ENCODE measurements at places on chromosomes 3 and 15.

- no peak for DNase-seq
Observed at GRCh38 chr3:167783781-167784180, 48.3 kb downstream of the SERPINI1 start.

- DNase-seq, result no peak
Observed at GRCh38 chr3:53320697-53321096, 26.6 kb downstream of the DCP1A start.

DNA sequence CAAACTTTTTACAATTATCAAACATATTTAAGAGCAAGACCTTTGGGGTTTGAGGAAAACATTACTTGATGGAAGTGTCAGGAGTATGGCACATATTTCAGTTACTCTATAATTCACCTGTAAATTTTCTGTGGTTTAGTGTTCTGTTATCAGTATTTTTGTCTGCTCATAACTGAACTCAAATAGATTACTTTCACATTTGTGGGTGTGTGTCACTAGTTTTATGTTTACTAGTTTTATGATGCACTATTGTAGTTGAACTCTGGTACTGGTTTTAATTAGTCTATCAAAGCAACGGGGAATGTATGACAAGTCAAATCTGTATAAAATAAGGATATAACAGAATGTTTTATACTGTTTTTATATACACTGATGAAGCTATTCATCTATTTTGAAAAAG, 27.2 kb downstream of the OXSM start:
- DNase-seq, result no peak

DNA sequence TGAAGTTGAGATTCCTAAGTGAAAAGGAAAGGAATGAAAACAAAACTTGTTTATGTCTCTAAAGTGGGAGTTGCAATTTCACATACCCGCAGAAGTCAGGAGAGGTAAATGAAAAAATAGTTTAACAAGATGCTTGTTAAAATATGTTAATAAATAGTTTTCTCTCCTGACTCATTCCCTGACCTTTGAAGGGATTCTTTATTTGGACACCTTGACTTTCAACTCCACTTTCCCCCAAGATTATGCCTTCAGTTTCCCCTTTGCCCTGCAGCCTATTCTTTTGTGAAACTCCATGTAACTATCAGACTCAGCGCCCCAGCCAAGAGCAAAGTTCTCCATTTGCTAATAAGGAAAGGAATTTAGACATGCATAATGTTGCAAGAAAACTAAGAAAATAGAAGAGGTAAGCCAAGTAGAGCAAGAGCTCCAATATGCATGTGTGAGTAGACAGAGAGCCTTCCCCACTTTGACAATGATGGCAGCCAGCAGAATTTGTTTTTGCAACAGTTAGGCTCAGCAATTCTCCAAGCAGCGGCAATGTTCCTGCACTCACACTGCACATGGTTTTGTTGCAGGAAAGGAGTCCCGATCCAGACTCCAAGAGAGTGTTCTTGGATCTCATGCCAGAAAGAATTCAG, 61.2 kb downstream of the CD200 start:
- no peak for DNase-seq

DNA sequence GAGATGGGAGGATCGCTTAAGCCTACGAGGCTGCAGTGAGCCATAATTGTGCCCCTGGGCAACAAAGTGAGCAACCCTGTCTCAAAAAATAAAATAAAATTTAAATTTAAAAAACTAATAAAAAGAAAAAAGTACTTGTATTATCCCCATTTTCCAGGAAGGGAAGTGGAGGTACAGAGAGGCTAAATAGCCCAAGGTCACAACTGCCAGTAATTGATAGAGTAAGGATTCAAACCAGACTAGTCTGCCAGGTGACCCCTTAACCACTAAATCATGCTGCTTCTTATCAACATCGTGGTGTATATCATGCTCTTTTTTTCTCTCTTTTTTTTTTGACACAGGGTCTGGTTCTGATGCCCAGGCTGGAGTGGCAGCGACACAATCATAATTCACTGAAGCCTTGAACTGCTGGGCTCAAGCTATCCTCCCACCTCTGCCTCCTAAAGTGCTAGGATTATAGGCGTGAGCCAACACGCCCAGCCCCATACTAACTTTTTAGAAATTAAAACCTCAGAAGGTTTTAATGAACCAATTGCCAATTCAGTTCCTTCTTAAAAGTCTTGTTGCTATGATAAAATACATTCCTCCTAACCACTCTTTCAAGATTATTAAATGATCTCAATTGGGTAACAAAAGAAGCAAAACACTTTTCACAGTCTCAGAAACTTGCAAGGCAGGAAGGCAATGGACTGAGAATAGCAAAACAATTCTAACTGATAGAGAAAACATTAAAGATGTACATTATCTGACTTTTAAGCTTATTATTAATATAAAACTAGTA, 30.5 kb downstream of the HERC1 start:
- DNase-seq, result no peak

DNA sequence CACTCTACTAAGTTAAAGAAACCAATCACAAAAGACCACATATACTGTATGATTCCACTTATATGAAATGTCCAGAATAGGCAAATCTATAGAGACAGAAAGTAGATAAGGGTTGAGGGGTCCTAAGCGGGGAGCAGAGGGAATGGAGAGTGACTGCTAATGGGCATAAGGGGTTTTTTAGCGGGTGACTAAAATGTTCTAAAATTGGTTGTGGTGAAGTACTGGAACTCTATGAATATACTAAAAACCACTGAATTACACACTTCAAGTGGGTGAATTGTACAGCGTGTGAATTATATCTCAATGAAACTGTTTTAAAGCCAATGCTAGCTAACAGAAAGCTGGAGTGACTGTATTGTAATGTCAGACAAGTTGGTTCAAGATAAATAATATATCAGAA, 33.3 kb downstream of the KPNA1 start:
- DNase-seq, result no peak

DNA sequence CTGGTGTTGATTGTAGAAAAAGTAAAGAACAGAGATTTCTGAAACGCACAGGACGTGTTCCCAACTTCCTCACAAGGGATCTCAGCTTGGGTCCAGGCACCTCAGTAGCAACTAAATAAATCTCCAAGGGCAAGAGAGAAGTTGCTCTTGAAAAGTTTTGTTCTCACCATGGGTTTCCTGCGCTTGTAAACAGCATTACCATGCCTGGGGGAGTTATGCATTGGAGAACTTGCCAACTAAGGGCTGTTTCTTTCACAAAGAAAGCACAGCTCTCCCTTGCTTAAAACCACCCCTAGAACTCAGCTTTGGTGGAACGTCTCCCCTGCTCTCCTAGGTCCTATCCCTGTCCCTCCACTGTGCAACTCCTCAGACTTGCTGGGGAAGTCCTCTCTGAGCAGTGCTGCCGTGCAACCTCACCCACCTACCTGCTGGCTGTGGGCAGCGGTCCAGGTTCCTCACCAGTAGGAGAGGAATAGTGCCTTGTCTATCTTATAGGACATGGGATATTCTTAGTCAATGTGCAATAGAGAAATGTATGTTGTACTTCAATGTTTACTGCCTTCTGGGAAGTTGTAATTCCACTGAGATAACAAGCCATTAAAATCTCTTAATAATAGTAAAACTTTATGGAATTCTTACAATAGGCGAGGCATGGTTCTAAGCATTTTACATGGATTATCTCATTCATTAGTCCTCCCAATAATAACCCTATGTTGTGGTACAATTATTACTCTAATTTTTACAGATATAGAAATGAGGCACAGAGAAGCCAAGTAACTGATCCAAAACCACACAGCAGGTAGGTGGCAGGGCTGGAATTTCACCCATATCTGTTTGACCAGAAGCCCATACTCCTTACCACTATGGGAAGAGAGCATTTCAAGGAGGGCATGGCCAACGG, 51.5 kb downstream of the UMPS start:
- DNase-seq, result no peak

DNA sequence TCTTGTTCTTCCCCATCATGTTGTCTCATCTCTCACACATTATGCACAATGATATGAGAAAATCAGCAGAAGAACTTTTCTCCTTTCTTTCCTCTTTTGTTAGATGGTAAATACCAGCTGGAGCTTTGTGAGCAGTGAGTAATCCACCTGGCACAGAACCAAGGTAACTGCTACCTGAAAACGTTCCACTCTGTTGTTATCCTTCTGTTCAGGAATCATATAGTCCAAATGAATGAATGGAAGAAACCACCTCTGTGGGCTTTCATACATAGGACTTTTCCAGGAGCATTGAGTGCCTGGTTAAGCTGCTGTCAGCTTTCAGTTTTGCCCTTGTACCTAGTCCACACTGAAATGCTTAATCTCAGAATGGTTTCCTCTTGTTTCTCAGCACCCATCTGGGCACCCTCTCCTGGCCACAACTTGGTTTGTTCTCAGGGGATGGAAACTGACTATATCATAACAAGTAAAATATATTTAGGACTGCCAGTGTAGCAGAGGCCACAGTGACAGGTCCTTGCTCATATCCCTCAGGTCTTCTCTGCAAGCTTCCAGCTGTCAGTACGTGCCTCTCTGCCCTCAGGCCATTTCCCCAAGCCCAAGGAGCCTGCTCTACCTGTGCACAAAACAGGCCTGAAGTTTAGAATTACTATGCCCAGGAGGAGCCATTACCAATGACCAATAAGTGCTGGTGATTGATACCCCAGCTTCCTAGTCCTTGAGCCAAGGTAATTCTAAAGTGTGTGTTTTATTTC, 23.5 kb upstream of the SLC4A7 start:
- DNase-seq, result no peak

GRCh38 chr3:125585595-125586223, 9.6 kb downstream of the OSBPL11 start:
- DNase-seq, result peak; percentile 61

- no peak for DNase-seq
Observed at GRCh38 chr3:27254896-27255295, 114.3 kb downstream of the NEK10 start.

DNA sequence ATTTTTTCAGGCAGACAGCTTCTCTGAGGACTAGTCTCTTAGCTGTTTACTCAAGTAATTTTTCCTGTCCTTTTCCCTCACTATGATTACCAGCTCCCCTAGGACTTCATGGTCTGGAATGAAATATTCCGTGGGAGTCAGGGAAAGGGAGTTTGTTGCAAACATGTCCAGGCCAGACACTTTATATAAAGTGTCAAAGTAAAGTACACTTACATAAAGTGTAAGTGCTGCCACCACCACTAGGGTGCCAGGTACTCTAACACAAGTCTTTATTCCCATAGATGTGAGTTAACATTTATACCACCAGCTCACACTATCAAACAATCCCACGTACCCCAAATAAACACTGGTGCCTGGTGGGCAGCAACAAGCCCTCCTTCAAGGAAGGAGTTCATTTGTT, 179.8 kb downstream of the SNRPN start:
- peak; percentile 13 for DNase-seq

DNA sequence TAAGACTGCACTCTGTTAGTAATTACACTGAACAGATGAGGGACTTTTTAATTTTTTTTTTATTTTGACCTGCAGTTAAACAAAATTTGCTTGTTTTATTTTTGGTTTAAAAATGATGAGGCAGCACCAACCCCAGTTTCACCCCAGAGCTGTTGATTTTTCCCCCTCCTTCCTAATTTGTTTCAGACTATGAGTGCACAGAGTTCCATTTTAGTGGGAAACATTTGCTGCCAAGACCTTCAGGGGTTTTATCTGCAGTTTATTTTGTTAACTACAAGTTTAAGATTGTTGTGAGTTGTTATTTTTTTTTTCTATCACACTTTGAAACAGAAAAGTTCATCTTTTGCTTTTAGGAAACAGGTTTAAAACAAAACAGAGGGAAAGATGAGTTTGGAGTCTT, 455.9 kb upstream of the NR2F2 start:
- DNase-seq, result no peak

- DNase-seq, result no peak
Observed at GRCh38 chr3:34934660-34935059, 704.7 kb upstream of the ARPP21 start.

DNA sequence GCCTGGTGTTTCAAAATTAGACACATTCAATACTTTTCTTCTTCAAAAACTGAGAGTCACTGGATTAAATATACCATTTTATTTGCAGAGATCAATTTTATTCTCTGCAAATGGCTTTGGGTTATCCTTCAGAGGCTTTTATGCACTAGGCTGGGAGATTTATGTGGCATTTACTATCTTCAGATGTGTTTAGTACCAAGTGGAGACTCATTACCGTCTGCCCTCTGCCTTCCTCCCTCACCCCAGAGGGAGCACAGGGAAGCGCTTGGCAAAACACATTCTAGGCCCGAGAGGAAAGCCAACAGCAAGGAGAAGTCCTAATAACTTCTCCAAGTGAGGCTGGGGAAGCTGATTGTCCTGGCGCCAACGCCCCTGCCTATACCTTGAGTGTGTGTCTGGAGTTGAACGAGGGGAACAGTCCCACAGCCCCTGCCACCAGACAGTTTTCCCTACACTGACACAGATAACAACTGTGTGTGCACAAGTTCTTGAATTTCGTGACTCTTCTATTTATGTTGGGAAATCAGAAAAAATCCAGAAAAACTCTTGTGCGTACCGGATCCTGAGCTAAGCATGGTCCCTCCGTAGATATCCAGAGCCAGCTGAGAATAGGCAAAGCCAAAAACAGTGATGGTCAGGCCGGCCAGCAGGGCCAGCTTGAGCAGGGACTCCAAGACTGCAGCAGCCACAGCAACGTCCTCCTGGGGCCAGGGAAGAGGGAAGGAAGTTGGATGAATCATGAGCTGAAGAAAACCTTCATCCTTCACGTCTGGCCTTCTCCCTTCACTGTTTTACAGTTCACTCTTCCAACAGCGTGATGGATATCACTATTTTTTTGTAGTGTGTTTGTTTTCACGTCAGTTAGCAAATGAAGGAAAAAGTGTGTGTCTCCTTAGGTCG, 26.6 kb downstream of the RFT1 start:
- DNase-seq, result no peak

GRCh38 chr3:151009981-151010380, 37.5 kb upstream of the CLRN1 start:
- no peak for DNase-seq

DNA sequence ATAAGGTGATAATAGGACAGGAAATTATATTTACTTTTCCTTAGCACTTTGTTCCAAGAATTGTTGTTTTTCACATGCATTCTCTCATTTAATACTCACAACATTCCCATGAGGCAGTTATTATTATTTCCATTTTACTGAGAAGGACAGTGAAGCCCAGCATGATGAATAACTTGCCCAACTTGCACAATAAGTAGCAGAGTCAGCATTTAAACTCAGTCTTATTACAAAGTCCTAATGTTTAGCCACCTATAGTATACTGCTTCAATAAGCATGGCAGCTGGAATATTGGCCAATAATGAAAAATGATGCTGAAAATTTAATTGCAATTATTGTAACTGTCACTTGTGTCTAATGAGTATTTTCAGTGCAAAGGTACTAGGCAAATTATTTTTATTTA, 45.7 kb downstream of the SYNPR start:
- DNase-seq, result no peak

DNA sequence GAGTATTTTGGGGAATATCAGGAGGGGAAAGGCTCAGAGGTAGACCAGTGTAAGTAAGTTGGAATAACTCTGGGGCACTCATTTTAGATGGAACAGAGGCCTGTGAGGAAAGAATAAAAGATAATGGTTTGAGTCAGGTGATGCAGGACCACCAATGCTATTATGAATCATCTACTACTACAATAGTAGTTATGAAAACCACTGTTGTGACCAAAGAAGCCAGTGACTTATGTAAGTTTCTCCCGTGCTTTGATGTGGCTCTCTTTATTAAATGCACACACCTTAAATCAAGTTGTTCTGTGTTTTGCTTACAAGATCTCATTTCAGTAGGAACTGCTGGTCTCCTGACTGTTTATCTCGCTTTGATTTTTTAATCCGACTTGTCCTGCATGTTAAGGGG, 13.1 kb upstream of the GUCA1C start:
- no peak for DNase-seq

Data from NAMALWA (cell line).